Adipocyte (in vitro differentiated cells): ENCODE measurements at places on chromosomes 11 and 22.

DNA sequence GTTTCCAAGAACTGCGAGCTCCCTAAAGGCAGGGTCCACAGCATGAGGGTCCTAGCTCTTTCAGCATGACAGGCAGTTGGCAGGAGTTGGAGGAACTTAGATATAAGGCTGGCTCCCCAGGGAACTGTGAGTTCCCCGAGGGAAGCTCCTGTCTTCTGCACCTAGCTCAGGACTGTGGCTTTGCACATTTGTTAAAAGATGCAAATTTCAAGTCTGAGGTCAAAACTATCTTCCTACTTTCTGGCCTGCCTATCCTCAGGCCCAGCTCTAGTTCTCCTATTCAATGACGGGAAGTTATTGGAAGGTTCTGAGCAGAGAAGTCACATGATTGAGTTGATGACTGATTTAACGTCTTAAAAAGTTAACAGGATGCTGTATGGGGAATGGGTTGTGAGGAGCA, 11.7 kb upstream of the UCP3 start:
- DNase-seq: no peak

GRCh38 chr22:45033136-45033535, 23.3 kb upstream of the PHF21B start:
- no peak for DNase-seq

DNA sequence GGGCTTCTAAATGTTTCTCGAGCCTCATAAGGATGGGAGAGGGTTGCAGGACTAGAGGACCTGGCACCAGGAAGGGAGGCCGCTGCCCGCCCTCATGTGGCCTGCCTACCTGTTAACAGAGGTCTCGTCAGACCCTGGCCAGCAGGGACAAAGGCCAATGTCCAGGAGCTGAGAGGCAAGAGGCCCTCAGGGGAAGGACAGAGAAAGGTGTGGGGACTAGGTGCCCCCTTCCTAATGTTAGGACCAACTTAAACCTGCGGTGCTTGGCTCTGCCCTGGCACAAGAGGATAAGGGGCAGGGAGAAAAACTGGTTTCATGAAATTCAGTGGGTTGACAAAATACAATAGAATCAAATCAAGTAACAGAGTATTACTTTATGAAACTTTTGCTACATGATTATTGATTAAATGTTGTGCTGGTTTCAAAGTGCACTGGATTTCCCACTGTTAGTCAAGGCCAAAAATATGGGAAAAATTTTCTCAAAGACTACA, 20.0 kb upstream of the SYT12 start:
- DNase-seq: no peak

DNA sequence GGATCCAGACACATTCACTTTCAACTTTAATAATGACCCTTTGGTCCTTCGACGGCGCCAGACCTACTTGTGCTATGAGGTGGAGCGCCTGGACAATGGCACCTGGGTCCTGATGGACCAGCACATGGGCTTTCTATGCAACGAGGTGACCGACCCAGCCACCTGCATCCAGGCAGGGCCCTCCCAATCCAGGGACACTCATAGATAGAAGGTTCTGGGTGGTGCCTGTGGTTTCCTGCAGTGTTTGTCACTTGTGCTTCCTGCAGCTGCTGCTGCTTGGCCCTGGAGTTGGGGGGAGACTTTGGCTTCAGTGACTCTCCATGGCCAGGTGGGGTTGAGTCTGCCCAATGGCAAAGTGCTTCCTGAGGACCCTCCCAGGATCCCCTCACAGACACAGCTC, 7.3 kb downstream of the APOBEC3B start:
- DNase-seq: no peak

- peak; percentile 7 for DNase-seq
Observed at GRCh38 chr11:113331441-113331840, 17.1 kb downstream of the TTC12 start.

DNA sequence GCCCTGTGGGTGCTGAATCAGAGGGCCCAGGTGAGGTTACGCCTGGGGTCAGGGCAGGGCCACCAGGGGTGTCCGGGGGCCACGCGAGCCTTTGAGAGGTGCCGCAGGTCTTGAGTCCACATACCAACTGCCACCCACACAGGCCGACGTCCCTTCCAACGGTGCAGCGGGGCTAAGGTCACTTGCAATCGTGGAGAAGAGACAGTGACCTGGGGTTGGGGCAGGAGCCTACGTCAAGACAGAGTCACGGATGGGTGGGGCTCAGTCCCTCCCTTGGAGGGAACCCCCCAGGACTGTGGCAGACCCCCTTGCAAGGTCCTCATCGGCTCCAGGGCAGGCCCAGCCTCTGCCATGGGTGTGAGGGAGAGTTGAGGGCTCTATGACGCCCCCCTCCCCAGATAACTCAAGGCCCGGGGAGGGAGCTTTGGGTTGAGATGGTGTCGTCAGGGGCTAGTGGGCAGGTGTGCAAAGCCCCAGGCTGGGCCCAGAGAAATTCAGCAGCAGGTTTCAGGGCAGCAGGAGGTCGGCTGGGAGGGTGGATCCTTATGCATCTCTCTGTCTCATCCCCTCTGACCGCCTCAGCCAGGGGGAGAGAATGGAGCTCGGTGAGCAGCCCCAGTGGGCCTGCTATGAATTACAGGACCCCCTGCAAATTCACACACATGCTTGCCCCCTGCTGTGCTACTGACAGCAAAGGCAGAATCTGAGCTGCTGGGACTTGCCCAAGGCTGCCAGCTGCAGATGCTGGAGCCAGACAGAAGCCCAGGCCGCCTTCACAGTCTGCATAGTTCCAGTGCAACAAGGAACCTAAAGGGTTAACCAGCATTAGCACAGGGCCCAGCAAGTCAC, 60.0 kb downstream of the MYEOV start:
- DNase-seq: no peak

DNA sequence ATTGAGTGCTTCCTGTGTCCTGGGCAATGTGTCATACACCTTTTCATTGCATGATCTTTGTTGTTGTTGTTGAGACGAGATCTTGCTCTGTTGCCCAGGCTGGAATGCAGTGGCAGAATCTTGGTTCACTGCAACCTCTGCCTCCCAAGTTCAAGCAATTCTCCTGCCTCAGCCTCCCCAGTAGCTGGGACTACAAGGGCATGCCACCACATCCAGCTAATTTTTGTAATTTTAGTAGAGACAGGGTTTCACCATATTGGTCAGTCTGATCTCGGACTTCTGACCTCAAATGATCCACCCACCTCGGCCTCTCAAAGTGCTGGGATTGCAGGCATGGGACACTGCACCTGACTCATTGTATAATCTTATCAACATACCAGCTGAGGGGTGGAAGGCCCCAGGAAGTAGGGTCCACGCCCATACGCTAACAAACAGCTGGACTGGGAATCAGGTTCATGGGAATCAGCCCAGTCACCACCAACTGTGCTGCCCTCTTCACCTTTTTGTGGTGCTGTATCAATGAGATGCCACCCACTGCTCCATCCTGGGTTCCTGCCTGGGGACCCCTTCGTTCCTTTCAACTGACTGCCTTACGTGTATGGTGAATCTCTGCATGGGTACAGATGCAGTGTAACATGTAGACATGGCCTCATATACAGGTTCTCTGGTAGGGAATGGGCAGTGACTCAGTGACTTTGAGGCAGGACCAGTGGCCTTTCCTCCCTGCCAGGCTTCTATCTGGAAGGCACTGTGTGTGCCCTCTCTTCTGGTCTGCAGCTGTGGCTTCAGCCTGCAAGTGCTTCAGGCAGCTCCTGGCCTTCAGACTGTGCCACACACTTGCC, 32.5 kb upstream of the YWHAH start:
- no peak for DNase-seq

DNA sequence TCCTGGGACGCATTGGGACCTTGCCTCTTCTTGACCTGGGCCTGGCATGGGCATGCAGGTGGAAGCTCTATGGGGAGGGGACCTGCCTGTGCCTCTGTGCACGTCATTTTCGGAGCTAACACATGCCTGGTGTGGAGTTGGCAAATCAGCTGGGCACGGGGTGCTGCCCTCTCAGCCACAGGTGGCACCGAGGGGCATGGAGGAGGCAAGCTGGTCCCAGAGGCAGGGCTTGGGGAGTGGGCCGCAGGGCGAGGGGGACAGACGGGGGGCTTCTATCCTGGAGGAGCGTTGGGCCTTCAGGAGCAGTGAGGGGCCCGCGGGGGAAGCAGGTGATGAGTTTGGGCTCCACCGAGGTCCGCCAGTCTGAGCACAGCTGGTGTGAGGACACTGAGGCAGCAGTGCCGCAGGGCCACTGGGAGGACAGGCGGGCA, 362.0 kb downstream of the TBC1D22A start:
- no peak for DNase-seq

DNA sequence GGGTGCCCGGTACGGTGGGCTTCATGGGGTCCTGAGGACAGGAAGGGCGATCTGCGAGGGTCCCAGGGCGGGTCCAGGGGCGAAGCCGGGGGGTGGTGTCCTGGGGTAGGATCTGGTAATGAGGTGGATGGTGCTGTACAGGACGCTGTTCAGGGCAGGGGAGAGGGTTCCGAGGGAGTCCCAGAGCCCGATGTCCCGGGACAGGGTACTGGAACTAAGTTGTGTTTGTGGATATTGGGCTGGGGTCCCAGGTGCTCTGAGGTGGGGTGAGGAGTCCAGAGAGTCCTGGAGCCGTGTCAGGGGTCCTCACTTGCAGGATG, 426 bp downstream of the LZTR1 start:
- no peak for DNase-seq
